ENCODE measurements at places on chromosomes 6 and 20.

- peaks cover 71% of the 10 kb centered on the region for H3K4me1 ChIP-seq
- H3K4me3 ChIP-seq = peak overlapping the region; percentile 98
- peak; percentile 88 for DNase-seq
- H3K27me3 ChIP-seq = no peaks in the 10 kb centered on the region
- peak overlapping the region; percentile 98 for H3K27ac ChIP-seq
- H3K36me3 ChIP-seq = peaks cover 44% of the 10 kb centered on the region
These were observed 3.8 kb downstream of the PREX1 start for GRCh38 chr20:48823960-48824498.

DNA sequence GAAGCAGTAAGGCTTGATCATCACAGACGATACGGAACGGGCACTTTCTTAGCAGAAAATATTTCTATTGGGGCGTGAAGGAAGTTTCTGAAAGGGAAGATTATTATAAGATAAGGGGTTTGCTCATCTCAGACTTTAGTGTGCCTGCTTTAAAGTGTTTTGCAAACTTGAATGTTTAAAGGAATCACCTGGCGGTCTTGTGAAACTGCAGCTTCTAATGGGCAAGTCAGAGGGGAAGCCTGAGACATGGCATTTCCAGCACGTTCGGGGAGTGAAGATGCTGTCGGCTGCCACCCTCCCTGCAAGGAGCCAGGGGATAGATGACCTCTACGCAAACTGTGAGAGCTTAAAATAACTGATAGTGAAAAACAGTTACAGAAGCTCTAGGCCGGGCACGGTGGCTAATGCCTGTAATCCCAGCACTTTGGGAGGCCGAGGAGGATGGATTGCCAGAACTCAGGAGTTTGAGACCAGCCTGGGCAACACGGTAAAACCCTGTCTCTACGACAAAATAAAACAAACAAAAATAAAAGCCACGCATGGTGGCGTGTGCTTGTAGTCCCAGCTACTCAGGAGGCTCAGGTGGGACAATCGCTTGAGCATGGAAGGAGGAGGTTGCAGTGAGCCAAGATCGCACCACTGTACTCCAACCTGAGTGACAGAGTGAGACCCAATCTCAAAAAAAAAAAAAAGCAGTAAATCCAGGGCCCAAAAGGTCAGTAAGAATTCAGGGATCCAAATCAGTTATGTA is 2.3 kb upstream of the KIF16B start:
- peaks cover 8% of the 10 kb centered on the region for H3K27me3 ChIP-seq
- no peak for DNase-seq
- H3K27ac ChIP-seq = peak overlapping the region; percentile 65
- H3K36me3 ChIP-seq = no peaks in the 10 kb centered on the region
- peak overlapping the region; percentile 72 for H3K4me3 ChIP-seq

DNA sequence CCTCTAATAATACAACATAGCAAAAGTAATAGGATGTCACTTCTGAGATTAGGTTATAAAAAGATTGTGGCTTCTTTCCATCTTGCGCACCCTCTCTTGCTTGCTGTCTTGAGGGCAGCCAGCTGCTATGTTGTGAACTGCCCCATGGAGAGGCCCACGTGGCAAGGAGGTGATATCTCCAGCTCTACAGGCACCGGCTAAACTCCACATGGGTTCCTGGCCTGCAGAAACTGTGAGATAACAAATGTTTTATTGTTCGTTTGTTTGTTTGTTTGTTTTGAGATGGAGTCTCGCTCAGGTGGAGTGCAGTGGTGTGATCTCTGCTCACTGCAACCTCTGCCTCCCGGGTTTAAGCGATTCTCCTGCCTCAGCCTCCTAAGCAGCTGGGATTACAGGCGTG is 38.0 kb downstream of the CD40 start:
- DNase-seq = no peak
- H3K36me3 ChIP-seq = no peaks in the 10 kb centered on the region
- peaks cover 18% of the 10 kb centered on the region for H3K27me3 ChIP-seq
- H3K4me1 ChIP-seq = no peaks in the 10 kb centered on the region
- H3K4me3 ChIP-seq = no peak overlapping the region

GRCh38 chr6:38503960-38504682 is 135.6 kb downstream of the BTBD9 start:
- H3K36me3 ChIP-seq = no peaks in the 10 kb centered on the region
- H3K27me3 ChIP-seq = no peaks in the 10 kb centered on the region
- H3K4me3 ChIP-seq = no peak overlapping the region
- no peak for DNase-seq
- no peaks in the 10 kb centered on the region for H3K4me1 ChIP-seq
- H3K27ac ChIP-seq = no peak overlapping the region

- peak overlapping the region; percentile 88 for H3K27ac ChIP-seq
- peaks cover 41% of the 10 kb centered on the region for H3K36me3 ChIP-seq
- DNase-seq = no peak
- H3K27me3 ChIP-seq = no peaks in the 10 kb centered on the region
- peaks cover 34% of the 10 kb centered on the region for H3K4me1 ChIP-seq
These were observed 126.4 kb upstream of the AHI1 start for GRCh38 chr6:135623979-135624378.

DNA sequence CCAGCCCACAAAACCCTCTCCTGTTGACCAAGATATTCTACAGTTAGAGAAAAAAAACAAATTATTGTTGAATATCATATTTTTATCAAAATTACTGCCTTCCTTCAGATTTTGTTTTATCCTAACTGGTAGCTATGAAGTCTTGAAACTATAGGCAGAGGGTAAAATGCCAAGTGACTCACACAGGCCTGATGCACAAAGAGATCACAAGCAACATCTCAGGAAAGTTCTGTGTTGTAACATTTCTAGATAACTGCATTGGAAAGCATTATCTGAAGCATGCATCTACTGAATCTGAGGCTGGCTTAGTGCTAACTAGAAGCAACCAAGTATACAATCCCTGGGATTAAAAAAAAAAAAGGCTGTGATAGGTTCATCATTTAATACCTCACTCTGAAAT is 134.2 kb downstream of the PKHD1 start:
- no peak for DNase-seq
- H3K27ac ChIP-seq = no peak overlapping the region
- H3K4me1 ChIP-seq = no peaks in the 10 kb centered on the region
- no peak overlapping the region for H3K4me3 ChIP-seq
- peaks cover 2% of the 10 kb centered on the region for H3K27me3 ChIP-seq

DNA sequence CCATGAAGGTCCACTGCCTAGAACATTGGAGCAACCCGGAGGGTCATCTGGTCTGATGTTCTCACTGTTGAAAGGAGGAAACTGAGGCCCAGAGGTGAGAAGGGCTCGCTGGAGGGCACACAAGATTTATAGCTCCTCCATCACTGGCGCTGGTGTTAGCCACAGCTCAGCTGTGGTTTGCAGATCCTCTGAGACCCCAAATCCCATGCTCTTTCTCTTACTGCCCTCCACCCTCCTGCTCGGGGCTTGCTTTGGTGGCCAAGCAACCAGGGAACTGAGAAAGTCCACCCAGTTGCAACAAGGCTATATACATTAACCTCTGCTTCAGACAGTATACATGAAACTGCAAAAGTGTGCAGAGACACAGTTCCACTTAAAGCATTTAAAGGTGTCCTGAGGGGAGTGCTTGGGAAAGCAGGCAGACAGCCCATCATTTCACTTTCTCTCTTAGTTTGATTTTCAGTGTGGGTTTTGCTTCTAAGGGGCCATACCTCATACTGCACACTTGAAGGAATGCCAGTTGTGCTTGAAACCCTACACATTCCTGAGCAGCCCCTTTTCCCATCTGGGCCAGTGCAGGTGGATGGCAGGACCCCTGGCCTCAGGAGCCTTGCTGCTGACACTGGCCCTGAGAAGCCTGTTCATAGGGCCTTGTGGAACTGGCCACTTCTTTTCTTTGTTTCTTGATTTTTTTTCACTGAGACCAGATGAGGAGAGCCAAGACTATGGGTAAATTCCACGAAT is 347.6 kb downstream of the CDC5L start:
- no peak overlapping the region for H3K4me3 ChIP-seq
- H3K27ac ChIP-seq = no peak overlapping the region
- peaks cover 3% of the 10 kb centered on the region for H3K4me1 ChIP-seq
- no peaks in the 10 kb centered on the region for H3K27me3 ChIP-seq

- DNase-seq = no peak
- H3K27ac ChIP-seq = no peak overlapping the region
- no peaks in the 10 kb centered on the region for H3K4me1 ChIP-seq
These were observed 81.8 kb downstream of the STK35 start for GRCh38 chr20:2183381-2183780.

GRCh38 chr6:155223646-155224451 is 40.0 kb upstream of the CLDN20 start:
- H3K27me3 ChIP-seq = no peaks in the 10 kb centered on the region
- H3K4me3 ChIP-seq = peak overlapping the region; percentile 37
- peaks cover 21% of the 10 kb centered on the region for H3K4me1 ChIP-seq
- H3K36me3 ChIP-seq = peaks cover 2% of the 10 kb centered on the region
- peak; percentile 81 for DNase-seq

DNA sequence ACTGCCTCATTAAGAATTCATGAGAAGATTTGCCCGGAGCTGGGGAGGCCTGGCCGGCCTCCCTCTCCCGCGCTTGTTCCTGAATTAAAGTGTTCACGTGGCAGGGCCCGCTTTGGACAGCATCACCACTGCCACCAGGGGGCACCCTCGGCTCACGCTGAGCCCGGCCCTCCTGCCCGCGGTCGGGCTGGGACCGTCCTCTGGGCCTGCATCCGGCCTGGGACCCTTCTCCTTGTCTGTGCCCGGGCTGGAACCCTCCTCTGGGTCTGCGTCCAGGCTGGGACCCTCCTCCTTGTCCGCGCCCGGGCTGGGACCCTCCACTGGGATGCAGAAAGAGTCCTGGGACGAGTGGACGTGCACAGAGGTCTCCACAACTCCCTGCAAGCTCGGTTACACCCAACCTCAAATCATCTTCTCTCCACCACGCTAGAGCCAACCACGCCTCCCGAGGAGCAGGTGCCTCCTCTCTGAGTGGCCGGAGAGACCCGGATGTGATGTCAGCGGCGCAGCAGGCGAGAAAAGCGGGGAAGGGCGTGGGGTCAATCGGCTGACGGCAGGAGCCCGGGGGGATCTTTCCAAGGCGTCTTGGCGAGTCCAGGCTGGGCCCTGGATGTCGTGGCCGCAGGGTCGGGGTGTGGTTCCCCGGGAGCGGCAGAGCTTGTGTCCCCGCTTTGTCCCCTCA is 50.9 kb upstream of the DACT2 start:
- peaks cover 5% of the 10 kb centered on the region for H3K4me1 ChIP-seq
- peaks cover 8% of the 10 kb centered on the region for H3K27me3 ChIP-seq
- no peak overlapping the region for H3K27ac ChIP-seq
- H3K4me3 ChIP-seq = no peak overlapping the region

GRCh38 chr6:52595000-52595795 is 18.3 kb upstream of the TRAM2 start:
- H3K36me3 ChIP-seq = no peaks in the 10 kb centered on the region
- H3K4me1 ChIP-seq = peaks cover 21% of the 10 kb centered on the region
- peak; percentile 37 for DNase-seq
- peaks cover 4% of the 10 kb centered on the region for H3K27me3 ChIP-seq
- no peak overlapping the region for H3K27ac ChIP-seq

GRCh38 chr6:111854683-111855082 is 18.6 kb downstream of the FYN start:
- H3K27me3 ChIP-seq = no peaks in the 10 kb centered on the region
- peaks cover 81% of the 10 kb centered on the region for H3K4me1 ChIP-seq
- no peak overlapping the region for H3K4me3 ChIP-seq

DNA sequence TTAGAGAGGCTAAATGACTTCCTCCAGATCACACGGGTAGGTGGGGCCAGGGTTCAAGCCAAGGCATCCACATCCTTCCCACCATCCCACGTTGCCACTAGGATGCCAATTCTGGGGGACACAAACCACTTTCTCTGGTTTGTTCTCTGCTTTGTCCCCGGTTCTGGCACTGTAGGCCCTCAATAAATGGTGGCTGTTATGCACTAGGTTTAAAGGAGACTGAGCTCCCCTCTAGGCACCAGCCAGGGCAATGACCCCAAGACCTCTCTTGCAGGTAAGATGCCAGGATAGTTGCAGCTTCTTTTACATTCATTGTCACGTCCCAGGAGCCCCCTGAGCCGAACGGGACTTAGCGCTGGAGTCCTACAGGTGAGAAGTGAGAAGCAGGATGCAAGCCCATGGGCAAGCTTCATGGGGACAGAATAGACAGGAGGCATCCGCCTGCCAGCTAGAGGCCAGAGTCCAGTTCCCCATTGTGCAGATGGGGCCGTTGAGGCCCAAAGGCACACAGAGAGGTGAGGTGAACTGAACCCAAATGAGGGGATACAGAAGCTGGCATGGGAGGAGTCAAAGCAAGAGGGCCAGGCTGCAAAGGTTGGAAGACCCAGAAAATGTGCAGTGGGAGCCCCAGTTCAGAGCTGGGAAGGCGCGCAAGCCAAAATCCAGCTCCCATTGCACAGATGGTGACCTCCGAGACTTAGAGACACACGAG is 677 bp downstream of the PXMP4 start:
- DNase-seq = no peak
- H3K4me1 ChIP-seq = peaks cover 26% of the 10 kb centered on the region
- H3K27ac ChIP-seq = peak overlapping the region; percentile 81
- no peaks in the 10 kb centered on the region for H3K27me3 ChIP-seq
- H3K36me3 ChIP-seq = peaks cover 3% of the 10 kb centered on the region

GRCh38 chr6:71656121-71656520 is 230.2 kb upstream of the RIMS1 start:
- no peaks in the 10 kb centered on the region for H3K4me1 ChIP-seq
- no peaks in the 10 kb centered on the region for H3K36me3 ChIP-seq
- H3K4me3 ChIP-seq = no peak overlapping the region
- H3K27ac ChIP-seq = no peak overlapping the region

- H3K27ac ChIP-seq = no peak overlapping the region
- H3K4me3 ChIP-seq = no peak overlapping the region
- no peaks in the 10 kb centered on the region for H3K36me3 ChIP-seq
- DNase-seq = no peak
- H3K27me3 ChIP-seq = peaks cover 72% of the 10 kb centered on the region
These were observed 1.7 kb downstream of the MUCL3 start for GRCh38 chr6:30942338-30943060.

DNA sequence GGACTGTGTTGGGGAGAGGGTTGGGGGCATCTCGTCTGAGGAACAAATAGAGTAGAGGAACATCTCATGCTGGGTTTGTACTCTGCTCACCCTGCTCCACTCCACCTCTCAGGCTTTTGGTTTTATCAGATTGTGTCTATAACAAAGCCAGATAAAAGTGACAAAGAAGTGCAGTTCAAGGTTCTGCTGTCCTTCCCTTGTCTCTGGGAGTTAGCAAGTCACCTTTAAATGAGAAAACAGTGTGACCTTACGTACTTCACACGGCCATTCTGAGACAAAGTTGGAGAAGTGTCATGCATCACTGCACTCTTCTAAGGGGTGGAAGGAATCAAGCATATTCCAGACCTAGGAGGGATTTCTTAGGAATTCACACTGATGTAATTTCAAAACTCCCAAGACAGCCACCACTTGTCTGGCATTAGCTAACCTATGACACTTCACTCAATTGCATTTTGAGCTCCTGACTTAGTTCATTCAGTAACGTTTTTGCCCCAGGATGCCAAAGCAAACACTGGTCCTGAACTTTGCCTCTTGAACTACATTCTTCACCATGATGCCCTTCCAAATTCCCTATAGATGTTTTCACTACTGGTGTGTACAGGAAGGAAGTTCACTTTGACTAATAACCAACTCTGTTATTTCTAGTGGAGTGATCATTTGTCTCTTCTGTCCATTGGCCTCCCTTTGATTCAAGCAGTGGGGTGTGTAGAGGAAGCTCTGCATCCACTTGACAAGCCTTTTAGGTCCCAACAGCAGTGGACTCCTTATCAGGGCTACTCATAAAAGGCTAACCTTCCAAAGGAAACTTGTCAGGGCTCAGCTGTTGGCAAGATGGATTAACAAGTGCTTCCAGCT is 647.6 kb upstream of the FLRT3 start:
- DNase-seq = no peak
- H3K4me1 ChIP-seq = no peaks in the 10 kb centered on the region
- no peak overlapping the region for H3K27ac ChIP-seq
- H3K36me3 ChIP-seq = peaks cover 2% of the 10 kb centered on the region
- H3K4me3 ChIP-seq = no peak overlapping the region

Data from activated CD8-positive, alpha-beta memory T cell treated with anti-CD3 and anti-CD28 coated beads, Interleukin-2, amount 10 ng/mL, durations not matched to agents 7 days and 5 days (primary cell).